ENCODE measurements at places on chromosomes 7 and 10.

- no peak for DNase-seq
Observed at GRCh38 chr7:21914671-21915070, 31.0 kb downstream of the CDCA7L start.

GRCh38 chr10:101123085-101123814 lies 7.8 kb upstream of the TLX1 start:
- DNase-seq: no peak

DNA sequence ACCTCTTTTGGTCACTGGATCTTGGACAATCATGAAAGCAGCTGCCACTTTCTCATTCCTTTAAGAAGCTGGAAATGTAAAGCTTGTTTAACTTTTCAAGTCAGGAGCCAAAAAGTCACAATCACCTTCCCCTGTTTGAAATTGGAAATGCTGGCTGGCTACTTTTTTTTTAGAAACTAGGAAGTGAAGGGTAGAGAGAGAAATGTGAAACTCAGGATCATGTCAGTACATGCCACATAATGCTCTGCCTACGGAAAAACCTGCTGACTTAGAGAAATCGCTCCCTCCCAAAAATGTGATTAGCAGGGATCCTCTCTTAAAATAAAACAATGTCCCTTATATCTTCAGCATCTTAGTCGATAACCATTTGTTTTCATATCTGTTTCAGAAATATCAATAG lies 188.4 kb upstream of the C7orf33 start:
- no peak for DNase-seq

DNA sequence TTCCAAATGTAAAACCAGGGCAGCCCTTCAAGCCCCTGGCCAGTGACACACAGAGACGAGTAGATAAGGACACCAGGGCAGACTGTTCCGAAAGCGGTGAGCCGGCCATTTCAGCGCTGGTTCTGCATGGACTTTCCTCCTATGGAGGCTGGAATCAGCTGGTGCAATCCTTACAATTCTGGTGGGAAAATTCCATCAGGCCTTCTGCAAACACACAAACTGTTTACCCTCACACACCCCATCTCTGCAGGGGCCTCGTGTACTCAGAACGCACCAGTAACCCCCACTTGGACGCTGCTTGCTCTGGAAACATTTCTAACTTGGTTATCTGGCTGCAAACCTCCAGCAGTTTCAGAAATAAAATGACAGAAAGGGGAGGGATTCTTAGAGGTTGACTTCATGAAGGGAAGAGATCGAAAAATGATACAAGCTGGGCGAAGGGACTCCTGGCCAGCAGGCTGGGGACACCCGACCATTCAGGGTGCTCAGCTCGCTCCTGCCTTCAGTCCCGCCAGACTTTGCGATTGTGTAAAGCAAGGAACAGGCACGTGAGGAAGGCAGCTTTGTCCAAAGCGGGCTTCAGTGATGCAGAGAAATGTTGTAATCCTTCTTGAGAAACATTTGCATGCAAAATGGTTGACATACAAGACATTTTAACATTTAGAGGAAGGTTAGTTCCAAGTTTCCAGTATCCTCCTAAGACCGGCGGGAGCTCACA lies 19.7 kb upstream of the SHH start:
- DNase-seq: no peak

GRCh38 chr10:32253821-32254220 lies 93.1 kb downstream of the EPC1 start:
- peak; percentile 9 for DNase-seq

DNA sequence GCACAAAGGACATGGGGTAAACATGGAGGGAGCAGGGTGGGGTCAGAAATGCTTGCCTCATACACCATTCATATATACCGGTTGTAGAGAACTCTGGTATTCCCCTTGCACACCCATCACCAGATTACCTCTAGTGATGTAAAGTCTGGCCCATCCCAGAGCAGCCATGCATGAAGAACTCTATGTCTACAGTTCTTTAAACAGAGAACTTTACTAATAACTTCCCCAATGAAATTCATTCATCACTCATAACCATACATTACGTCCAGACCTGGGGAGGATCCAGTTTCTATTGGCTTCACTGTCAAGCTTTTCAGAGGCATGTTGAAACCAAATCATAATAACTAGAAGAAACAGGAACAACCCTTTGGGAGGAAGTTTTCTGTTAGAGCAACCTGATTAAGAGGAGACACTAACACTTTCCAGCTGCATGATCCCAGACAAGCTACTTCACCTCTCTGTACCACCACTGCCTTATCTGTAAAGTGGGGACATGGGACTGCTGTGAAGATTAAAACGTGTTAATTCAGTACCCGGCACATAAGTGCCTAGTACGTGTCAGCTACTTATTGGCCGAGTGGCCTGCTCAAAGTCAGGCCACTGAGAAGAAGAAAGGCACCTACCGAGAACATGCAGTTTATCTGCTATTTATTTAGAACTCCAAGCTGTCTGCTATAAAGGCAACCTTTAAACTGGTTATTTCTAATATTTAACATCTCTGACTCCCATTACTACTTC lies 59.7 kb downstream of the IGF2BP3 start:
- DNase-seq: peak; percentile 44

GRCh38 chr7:49243521-49243920 lies 319.2 kb downstream of the CDC14C start:
- DNase-seq: no peak

DNA sequence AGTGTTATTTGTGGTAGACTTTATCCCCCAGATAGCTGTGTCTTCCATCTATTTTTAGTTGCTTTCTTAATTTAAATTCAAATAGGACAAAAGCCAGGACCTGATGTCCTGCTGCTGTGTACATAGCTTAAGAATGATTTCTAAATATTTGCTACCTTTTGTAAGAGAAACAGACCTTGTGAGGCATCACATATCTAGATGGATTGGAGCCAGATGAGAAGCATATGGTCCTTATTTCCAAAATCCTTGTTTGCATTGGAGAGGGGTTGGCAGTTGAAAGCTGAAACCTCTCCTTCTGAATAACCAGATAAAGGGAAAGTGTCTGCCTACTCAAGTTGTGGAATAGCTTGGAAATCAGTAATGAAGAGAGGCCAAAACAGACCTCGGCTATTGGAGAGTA lies 50.7 kb upstream of the AMPH start:
- DNase-seq: no peak

GRCh38 chr10:91705948-91706670 lies 73.2 kb upstream of the PPP1R3C start:
- DNase-seq: no peak

GRCh38 chr7:21167942-21168341 lies 259.9 kb upstream of the SP4 start:
- DNase-seq: no peak

GRCh38 chr10:13053794-13054462 lies 46.0 kb upstream of the OPTN start:
- DNase-seq: no peak

GRCh38 chr10:5892007-5892406 lies 2.0 kb downstream of the FBH1 start:
- DNase-seq: no peak

GRCh38 chr10:89504691-89505090 lies 30.7 kb downstream of the SLC16A12 start:
- no peak for DNase-seq

GRCh38 chr10:33123680-33124079 lies 165.7 kb upstream of the ITGB1 start:
- DNase-seq: no peak

DNA sequence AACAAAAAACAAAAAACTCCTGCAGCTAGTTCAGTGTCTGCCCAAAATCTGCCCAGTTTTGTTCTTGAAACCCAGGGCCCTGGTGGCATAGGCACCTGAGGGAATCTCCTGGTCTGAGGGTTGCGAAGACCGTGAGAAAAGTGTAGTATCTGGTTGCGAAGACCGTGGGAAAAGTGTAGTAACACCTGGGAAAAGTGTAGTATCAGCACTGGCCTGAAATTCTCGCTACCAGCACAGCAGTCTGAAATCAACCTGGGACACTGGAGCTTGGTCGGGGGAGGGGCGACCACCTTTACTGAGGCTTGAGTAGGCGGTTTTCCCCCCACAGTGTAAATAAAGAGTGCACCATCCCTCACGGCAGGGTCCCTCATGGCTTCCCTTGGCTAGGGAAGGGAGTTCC lies 82.5 kb upstream of the SP4 start:
- DNase-seq: no peak

DNA sequence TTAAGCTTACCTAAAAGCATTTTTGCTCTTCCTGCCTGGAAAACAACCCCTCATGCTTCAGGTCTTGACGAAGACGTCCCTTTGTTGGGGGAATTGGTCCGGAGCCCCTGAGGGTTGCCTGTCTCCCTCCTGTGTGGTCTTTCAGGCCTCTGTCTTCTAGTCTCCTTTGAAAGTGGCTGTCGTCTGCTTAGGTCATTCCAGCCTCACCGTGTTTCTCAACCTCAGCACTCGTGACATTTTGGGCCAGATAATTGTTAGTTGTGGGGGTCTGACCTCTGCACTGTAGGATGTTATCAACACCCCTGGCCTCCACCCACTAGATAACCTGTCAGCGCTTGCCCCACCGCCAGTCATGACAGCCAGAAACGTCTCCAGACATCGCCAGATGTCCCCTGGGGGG lies 219.1 kb downstream of the TCF7L2 start:
- DNase-seq: no peak

DNA sequence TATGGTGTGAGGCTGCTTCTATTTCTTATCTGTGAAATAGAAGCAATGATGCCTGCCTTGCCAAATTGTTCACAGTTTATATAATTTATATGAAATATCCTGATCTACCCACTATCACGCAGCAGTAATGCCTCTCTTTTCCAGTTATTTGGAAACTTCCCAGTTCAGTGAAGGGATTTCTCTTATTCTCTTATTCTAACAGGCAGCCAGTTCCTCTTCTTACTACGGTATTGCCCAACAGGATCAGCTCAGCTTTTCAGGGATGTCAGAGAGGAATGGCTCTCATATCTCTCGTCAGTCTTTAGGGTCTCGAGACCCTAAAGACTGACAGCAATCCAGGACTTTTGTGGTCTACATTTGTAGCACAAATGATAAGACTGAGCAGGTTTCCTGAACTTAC lies 215.6 kb downstream of the CREB5 start:
- peak; percentile 68 for DNase-seq

- no peak for DNase-seq
Observed at GRCh38 chr7:105602325-105603305, 21.3 kb upstream of the EFCAB10 start.

GRCh38 chr7:128865996-128866877 lies 3.6 kb downstream of the ATP6V1F start:
- no peak for DNase-seq

DNA sequence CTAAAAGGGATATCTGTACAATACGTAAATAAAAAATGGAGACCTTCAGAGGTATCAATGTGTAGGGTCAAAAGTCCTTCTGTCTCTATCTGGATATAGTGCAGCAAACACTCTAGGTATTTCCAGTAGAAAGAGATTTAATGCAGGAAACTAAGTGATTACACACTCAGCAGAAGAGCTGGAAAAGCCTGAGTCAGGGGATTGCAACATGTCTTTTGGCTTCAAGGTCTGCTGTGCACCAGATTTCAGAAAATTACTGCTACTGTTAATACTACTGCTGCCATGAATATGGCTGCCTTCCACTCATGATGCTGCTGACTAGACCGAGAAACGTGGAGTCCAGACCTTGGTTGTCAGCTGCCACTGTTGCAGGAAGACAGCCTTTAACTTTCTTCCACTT lies 94.9 kb upstream of the DLX6 start:
- DNase-seq: no peak

DNA sequence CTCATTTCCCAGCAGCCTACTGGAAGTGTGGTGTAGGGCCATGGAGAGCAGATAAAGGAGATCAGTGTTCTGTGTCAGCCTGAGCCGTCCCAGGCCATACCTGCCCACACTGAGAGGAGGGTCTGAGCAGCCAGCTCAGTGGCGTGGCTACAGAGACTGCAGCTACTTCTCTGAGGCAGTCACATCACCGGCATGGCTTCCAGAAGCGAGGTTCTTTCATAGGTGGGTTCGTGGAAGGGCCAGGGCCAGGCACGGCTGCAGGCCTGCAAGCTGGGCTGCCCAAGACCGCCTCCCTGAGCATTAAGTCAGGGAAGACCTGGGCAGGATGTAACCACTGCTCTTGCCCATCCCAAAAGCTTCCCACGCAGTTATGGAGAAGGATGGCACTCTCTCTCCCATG lies 34.9 kb downstream of the LDB3 start:
- no peak for DNase-seq

- DNase-seq: no peak
Observed at GRCh38 chr7:87528730-87529129, 53.2 kb upstream of the ABCB4 start.

GRCh38 chr10:58152673-58153263 lies 114.9 kb downstream of the IPMK start:
- peak; percentile 26 for DNase-seq

- no peak for DNase-seq
Observed at GRCh38 chr7:64619705-64620104, 46.2 kb upstream of the ZNF107 start.

- no peak for DNase-seq
Observed at GRCh38 chr7:105112440-105113418, 98.7 kb downstream of the KMT2E start.

- DNase-seq: no peak
Observed at GRCh38 chr7:157682946-157683746, 346.3 kb downstream of the DNAJB6 start.

GRCh38 chr10:58477122-58477521 lies 35.5 kb upstream of the BICC1 start:
- no peak for DNase-seq

GRCh38 chr10:8279598-8279997 lies 225.1 kb downstream of the GATA3 start:
- no peak for DNase-seq

GRCh38 chr7:74199551-74200355 lies 10.1 kb upstream of the LAT2 start:
- DNase-seq: no peak

DNA sequence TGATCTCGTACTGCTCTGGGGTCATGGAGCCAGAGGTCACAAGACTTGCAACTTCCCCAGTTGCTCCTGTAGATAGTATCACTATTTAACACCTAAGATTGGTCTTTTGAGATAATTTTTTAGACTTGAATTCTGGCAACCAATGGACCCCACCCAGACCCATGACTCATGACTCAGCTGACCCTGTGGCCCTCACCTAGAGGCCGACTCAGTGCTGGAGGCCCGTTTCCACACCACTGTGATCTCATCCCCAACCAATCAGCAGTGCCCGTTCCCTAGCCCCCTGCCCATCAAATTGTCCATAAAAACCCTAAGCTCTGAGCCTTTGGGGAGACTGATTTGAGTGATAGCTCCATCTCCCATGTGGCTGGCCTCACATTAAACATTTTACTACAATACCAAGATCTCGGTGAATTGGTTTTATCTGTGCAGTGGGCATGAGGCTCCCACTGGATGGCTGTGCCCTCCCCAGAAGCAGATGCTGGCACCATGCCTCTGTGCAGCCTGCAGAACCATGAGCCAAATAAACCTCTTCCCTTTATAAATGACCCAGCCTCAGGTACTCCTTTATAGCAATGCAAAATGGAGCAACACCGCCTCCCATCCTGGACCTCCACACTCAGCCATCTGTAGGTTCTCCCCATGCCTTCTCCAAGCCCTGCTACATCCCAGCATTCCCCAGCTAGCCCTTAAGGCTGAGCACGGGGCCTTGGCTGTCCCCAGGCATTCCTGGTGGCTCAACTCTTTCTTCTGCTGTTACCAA lies 98.8 kb downstream of the PRKAG2 start:
- DNase-seq: no peak
